Activated CD4-positive, alpha-beta memory T cell treated with anti-CD3 and anti-CD28 coated beads for 36 hours (primary cell): ENCODE measurements at places on chromosomes 16 and 17. TPM values are rescaled to one million over a fixed set of nuclear protein-coding genes. Genes with fewer than 3 reads are reported as not detected.

GRCh38 chr16:35908942-35909341 is 2449.5 kb downstream of the TP53TG3F start:
- peaks cover 3% of the 10 kb centered on the region for H3K36me3 ChIP-seq
- DNase-seq, result no peak
- no peaks in the 10 kb centered on the region for H3K27me3 ChIP-seq
- H3K27ac ChIP-seq, result no peak overlapping the region
- no peak overlapping the region for H3K4me3 ChIP-seq

- H3K4me1 ChIP-seq, result no peaks in the 10 kb centered on the region
- no peaks in the 10 kb centered on the region for H3K27me3 ChIP-seq
These were observed 9.2 kb downstream of the TELO2 start for GRCh38 chr16:1502092-1503004.

DNA sequence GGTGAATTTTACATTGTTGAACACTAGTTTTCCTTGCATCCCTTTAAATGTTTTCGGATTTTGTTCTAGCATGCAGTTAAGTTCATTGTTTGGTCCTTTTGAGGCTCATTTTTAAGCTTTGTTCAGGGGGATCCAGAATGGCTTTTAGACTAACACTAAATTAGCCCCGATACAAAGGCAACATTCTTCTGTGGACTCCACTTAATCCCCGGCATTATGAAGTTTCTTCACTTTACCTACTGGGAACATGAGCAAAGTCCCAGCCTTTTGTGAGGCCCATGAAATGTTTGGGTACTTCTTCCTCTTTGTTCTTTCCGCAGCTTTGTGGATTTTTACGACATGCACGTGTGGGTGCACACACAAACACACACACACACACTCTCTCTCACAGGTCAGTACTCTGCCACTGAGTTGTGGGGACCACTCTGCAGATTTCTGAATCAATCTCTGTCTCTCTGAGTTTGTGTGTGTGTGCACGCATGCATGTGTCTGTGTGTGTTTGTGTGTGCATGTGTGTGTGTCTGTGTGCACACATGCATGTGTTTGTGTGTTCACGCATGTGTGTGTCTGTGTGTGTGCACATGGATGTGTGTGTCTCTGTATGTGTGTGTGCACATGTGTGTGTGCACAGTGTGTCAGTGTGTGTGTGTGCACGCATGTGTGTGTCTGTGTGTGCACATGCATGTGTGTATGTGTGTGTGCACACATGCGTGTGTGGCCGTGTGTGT is 240.4 kb upstream of the TNRC6C start:
- DNase-seq, result no peak
- no peak overlapping the region for H3K4me3 ChIP-seq
- no peaks in the 10 kb centered on the region for H3K36me3 ChIP-seq
- peaks cover 4% of the 10 kb centered on the region for H3K4me1 ChIP-seq
- H3K27me3 ChIP-seq, result peaks cover 9% of the 10 kb centered on the region
- no peak overlapping the region for H3K27ac ChIP-seq

GRCh38 chr16:64983963-64984362 is 137.9 kb downstream of the CDH11 start:
- no peaks in the 10 kb centered on the region for H3K27me3 ChIP-seq
- H3K27ac ChIP-seq, result no peak overlapping the region
- H3K4me3 ChIP-seq, result no peak overlapping the region
- no peaks in the 10 kb centered on the region for H3K4me1 ChIP-seq

- H3K4me3 ChIP-seq, result no peak overlapping the region
- H3K36me3 ChIP-seq, result no peaks in the 10 kb centered on the region
- peak overlapping the region; percentile 98 for H3K27ac ChIP-seq
These were observed 121.3 kb downstream of the METRNL start for GRCh38 chr17:83200751-83201150.

GRCh38 chr17:67639555-67639954 is 78.2 kb upstream of the NOL11 start:
- H3K27ac ChIP-seq, result no peak overlapping the region
- DNase-seq, result no peak
- peaks cover 1% of the 10 kb centered on the region for H3K36me3 ChIP-seq
- no peaks in the 10 kb centered on the region for H3K4me1 ChIP-seq

GRCh38 chr17:67615011-67615561 is 102.7 kb upstream of the NOL11 start:
- no peaks in the 10 kb centered on the region for H3K4me1 ChIP-seq
- no peaks in the 10 kb centered on the region for H3K27me3 ChIP-seq
- no peak for DNase-seq
- peaks cover 1% of the 10 kb centered on the region for H3K36me3 ChIP-seq
- no peak overlapping the region for H3K4me3 ChIP-seq
- no peak overlapping the region for H3K27ac ChIP-seq

DNA sequence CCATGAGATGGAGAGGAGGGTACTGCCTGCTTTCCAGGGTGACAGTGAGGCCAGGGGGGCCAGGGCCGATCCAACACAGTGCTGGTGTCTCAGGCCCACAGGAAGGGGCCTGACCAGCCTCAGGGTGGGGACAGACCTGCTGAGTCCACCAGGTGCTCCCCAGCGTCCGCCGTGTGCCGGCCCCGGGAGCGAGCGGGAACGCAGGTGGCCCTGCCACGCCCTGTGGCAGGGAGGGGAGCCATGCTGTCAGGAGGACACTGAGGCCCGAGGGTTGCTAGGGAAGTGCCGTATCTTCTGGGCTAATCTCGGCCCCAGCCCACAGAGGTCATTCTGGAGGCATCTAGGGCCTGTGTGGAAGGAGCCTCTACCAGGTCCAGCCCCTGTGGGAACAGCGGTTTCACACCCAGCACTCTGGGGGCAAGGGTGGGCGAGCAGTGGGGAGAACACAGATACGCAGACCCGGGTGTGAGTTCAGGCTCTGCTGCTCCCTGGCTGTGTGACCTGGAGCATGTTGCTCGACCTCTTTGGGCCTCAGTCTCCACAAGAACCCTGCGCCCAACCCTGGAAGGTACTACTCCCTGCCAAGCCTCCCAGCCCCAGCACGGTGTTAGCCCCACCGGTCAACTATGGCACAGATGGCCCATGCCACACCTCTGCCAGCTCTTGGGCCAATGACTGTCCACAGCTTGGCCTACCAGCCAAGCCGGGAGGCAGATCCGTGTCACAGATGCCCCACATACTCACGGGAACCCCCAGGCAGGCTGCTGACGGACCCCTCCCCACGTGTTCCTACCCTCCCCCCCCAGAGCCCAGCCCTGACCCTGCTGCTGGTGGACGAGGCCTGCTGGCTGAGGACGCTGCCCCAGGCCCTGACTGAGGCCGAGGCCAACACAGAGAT is 43.9 kb upstream of the ZC3H18 start:
- DNase-seq, result no peak
- no peaks in the 10 kb centered on the region for H3K27me3 ChIP-seq
- no peak overlapping the region for H3K4me3 ChIP-seq
- no peak overlapping the region for H3K27ac ChIP-seq

GRCh38 chr17:20955427-20956323 is 87.1 kb downstream of the USP22 start:
- H3K36me3 ChIP-seq, result no peaks in the 10 kb centered on the region
- no peak overlapping the region for H3K27ac ChIP-seq
- H3K4me3 ChIP-seq, result no peak overlapping the region
- H3K27me3 ChIP-seq, result peaks cover 13% of the 10 kb centered on the region
- H3K4me1 ChIP-seq, result no peaks in the 10 kb centered on the region
- no peak for DNase-seq

- no peak for DNase-seq
- H3K27me3 ChIP-seq, result peaks cover 4% of the 10 kb centered on the region
- H3K4me1 ChIP-seq, result peaks cover 9% of the 10 kb centered on the region
- no peak overlapping the region for H3K4me3 ChIP-seq
These were observed 269.5 kb downstream of the MAF start for GRCh38 chr16:79331066-79331465.

DNA sequence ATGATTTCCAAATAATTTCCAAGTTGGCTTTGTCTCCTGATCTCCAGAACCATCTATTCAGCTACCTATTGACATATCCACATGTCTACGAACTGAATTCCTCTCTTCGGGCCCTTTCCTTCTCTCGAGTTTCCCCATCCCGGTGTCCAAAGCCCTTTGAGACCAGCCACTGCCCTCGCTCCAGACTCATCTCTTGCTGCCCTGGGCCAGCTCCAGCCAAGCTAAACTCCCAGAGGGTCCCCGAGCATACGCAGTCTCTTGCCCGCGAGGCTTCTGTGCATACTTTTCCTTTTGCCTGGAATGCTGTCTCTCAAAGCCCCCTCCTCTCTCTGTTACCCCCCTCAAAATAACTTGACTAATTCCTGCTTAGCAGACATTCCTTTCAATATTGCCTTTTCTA is 27.2 kb upstream of the TBX2 start:
- no peaks in the 10 kb centered on the region for H3K4me1 ChIP-seq
- no peaks in the 10 kb centered on the region for H3K36me3 ChIP-seq
- no peak overlapping the region for H3K27ac ChIP-seq
- H3K27me3 ChIP-seq, result no peaks in the 10 kb centered on the region
- no peak overlapping the region for H3K4me3 ChIP-seq

DNA sequence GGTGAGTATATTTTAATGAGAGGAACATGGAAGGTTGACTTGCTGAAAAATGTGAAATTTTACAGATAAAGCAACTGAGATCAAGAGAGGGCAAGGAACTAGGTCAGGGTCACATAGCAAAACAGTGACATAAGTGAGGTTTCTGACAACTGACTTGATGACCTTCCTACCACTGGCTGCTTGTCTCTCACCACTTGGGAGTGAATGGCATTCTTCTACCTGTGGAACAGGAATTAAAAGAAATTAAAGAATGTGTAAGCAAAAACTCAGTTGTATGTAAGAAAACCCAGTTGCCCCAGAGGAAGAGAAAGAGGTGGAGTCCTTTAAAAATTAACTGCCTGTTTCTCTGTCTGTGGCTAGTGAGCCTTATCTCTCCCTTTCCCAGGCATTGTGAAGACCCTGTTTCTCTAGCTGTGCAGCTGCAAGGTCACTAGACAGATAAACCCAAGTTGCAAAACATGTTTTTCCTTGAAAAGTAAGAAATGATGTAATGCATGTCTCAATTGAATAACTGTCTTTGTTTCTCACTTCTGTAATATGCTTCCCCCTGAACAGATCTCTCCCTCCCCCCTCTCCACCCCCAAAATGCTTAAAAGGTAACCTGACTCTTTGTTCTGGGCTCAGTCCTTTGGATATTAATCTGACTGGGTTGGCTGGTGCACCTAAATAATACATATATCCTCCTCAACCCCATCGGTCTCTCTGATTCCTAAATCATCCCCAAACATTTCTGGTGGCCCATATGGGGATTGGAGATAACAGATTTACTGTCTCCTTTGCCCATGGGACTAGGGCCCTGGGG is 23.4 kb downstream of the ACSM1 start:
- DNase-seq, result no peak
- H3K27ac ChIP-seq, result no peak overlapping the region
- H3K4me3 ChIP-seq, result no peak overlapping the region
- no peaks in the 10 kb centered on the region for H3K27me3 ChIP-seq
- no peaks in the 10 kb centered on the region for H3K36me3 ChIP-seq
- peaks cover 32% of the 10 kb centered on the region for H3K4me1 ChIP-seq

GRCh38 chr16:85579191-85579590 is 33.9 kb upstream of the GSE1 start:
- H3K27me3 ChIP-seq, result no peaks in the 10 kb centered on the region
- H3K36me3 ChIP-seq, result no peaks in the 10 kb centered on the region
- H3K4me1 ChIP-seq, result peaks cover 13% of the 10 kb centered on the region
- no peak overlapping the region for H3K27ac ChIP-seq

- H3K36me3 ChIP-seq, result peaks cover 36% of the 10 kb centered on the region
- DNase-seq, result no peak
- no peak overlapping the region for H3K27ac ChIP-seq
- no peaks in the 10 kb centered on the region for H3K4me1 ChIP-seq
These were observed 151.6 kb downstream of the PHKB start for GRCh38 chr16:47612711-47613110.

- no peak overlapping the region for H3K27ac ChIP-seq
- no peaks in the 10 kb centered on the region for H3K27me3 ChIP-seq
- H3K4me1 ChIP-seq, result no peaks in the 10 kb centered on the region
- DNase-seq, result no peak
These were observed 135.6 kb downstream of the BANP start for GRCh38 chr16:88086571-88087516.

DNA sequence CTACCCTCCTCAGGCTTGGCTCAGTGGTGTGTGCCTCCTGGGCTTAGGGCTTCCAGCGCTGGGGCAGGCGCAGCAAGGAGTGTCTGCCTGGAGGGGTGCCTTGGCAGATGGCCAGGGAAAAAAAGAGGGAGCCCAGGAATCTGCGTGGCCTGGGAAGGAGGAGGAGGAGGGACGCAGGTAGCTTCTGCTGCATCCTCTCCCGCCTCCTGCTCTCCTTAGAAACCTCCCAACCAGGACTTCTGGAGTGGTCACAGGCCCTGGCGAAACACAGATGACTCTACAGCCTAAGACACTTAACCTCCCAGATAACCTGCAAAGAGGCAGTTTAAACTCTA is 7.3 kb upstream of the BCAR1 start:
- no peak for DNase-seq
- no peak overlapping the region for H3K27ac ChIP-seq
- no peaks in the 10 kb centered on the region for H3K4me1 ChIP-seq
- H3K4me3 ChIP-seq, result no peak overlapping the region
- no peaks in the 10 kb centered on the region for H3K36me3 ChIP-seq

DNA sequence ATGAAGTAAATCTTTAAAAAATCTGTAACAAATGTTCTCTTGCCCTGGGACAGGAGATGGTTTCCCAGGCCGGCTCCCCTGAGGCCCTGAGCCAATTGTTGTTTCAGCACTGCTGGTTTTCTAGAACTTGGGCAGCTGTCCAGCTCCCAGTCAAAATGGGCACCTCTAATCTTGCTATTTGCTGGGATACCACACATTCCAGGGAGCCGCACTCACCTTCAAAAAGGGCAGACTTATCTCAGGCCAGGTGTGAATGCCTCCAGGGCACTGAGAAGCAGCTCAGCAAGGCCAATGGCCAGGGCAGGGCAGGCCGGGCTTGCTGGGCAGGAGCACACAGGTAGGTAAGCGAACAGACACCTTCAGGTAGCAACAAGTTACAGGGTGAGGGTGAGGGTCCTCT is 24.4 kb downstream of the TRIM16 start:
- H3K36me3 ChIP-seq, result peaks cover 22% of the 10 kb centered on the region
- no peak for DNase-seq
- H3K4me1 ChIP-seq, result no peaks in the 10 kb centered on the region
- no peak overlapping the region for H3K4me3 ChIP-seq

DNA sequence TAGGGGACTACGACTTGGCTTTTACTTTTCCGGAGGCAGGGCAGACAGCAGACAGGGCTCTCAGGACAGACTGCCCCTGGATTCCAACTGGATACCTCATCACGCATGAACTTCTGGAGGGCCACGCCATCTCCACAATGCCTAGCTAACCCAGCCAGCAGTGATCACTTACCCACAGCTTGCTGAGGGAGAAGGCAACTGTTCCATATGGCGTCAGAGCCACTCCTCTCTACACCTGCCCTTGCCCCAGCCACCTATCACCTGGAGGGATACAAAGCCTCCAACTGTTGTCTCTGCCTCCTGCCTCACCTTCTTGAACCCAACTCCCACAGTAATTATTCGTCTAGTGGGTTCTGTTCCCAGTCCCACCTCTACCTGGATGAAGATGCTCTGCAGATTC is 8.8 kb downstream of the MYO19 start:
- peaks cover 29% of the 10 kb centered on the region for H3K4me1 ChIP-seq
- peak overlapping the region; percentile 43 for H3K27ac ChIP-seq
- H3K4me3 ChIP-seq, result no peak overlapping the region
- H3K27me3 ChIP-seq, result no peaks in the 10 kb centered on the region
- peaks cover 50% of the 10 kb centered on the region for H3K36me3 ChIP-seq

- no peak for DNase-seq
- H3K4me3 ChIP-seq, result no peak overlapping the region
- peaks cover 9% of the 10 kb centered on the region for H3K4me1 ChIP-seq
- H3K36me3 ChIP-seq, result peaks cover 3% of the 10 kb centered on the region
- peaks cover 30% of the 10 kb centered on the region for H3K27me3 ChIP-seq
These were observed 2.0 kb downstream of the RRAD start for GRCh38 chr16:66923247-66923731.

The ULK2 gene
- 12.7 TPM for total RNA-seq

The IL17C gene
- 0.22 TPM for total RNA-seq

The PER1 gene
- 48.9 TPM for total RNA-seq

The ESRP2 gene
- 0.27 TPM for total RNA-seq

The PNMT gene
- not detected for total RNA-seq

The GPRC5B gene
- total RNA-seq, result not detected
